ENCODE measurements at places on chromosomes 11 and 22.

GRCh38 chr11:12165237-12165875, 55.0 kb downstream of the MICAL2 start:
- DNase-seq: no peak

- DNase-seq: no peak
Observed at GRCh38 chr22:46843821-46844255, 81.4 kb downstream of the TBC1D22A start.

DNA sequence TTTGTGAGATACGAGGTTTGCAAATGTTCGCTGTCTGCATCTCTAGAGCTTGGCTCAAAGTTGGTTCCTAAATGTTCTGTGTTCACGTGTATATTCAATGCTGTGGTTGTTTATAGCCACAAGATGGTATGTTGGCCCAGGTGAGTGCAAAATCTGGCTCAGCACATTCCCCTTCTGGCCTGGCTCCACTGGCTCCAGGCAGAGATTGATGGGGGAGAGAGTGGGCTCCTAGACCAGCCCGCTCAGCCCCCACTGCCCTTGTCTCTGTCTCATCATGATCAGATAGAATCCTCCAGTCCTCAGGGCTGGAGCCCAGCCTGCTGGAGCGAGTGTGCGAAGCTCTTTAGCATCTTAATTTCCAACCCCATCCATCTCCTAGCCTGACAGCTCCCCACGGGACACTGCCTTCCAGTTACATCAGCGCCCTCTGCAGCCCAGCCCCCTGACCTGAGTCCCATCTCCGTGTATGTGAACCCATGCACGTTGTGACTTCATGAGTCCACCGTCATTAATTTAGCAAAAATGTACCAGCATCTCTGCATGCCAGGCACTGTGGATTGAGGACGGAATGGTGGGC, 2.0 kb downstream of the P2RX3 start:
- DNase-seq: no peak

DNA sequence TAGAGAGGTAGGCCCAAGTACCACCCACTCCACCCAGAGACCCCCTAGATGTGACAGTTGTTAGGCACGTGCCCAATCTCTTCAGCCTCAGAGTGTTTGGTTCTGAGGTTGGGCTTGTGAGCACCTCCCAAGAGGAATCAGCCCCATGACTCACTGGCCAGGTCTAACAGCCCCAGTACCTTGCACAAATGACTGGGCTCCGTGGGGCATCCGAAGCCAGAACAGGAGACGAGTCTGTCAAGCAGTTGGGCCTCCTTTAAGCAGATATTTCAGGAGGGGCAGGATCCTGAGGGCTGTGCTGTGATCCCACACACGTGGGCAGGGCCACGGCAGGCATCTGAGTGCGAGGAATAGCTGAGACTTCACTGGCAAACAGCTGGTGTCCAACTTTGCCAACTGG, 29.1 kb upstream of the FGF19 start:
- DNase-seq: no peak

GRCh38 chr11:126188332-126189108, 22.9 kb downstream of the RPUSD4 start:
- no peak for DNase-seq

GRCh38 chr22:23850136-23850611, 7.5 kb upstream of the SLC2A11 start:
- DNase-seq: no peak

DNA sequence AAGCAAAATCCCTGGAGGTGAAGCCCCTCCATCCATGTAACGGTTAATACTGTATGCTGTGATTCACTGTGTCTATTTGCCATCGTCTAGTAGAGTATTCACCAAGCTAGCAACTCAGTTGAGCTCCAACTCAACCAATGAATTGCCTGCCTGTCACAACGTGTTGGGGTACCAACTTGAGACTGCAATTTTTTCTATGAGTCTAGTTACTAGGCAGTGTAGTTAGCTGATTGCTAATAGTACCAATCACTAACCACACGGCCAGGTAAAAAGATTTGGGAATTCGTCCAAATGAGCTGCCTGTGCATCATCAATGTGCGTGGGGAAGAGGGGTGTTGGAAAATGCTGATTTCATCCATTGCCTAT, 1.0 kb upstream of the BTG4 start:
- DNase-seq: no peak

DNA sequence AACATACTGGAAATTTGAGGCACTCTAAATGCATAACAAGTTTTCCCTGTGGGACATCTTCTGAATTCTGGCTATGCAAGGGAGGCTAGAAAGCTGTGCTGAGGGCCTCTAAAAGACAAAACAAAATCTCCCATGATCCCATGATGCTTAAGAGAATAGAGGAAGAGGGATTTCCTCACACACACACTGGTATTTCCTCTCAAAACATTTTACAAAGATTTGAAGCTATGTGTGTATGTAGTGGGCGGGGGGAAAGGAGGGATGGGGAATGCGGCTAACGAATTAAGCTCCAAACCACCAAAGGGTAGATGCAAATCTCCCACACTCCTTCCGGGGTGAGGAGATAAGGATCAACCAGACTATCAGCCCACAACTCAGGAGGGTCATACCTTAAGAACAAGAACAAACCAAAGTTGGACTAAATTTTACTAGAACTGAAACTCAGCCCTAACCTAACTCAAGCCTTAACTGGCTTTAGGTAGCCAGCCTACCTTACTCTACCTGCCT, 6.0 kb downstream of the OR2AT4 start:
- DNase-seq: no peak

Measured in activated naive CD4-positive, alpha-beta T cell treated with Interleukin-2 at 50 U/mL for 16 hours (primary cell).